ENCODE measurements at places on chromosomes 3 and 15.

DNA sequence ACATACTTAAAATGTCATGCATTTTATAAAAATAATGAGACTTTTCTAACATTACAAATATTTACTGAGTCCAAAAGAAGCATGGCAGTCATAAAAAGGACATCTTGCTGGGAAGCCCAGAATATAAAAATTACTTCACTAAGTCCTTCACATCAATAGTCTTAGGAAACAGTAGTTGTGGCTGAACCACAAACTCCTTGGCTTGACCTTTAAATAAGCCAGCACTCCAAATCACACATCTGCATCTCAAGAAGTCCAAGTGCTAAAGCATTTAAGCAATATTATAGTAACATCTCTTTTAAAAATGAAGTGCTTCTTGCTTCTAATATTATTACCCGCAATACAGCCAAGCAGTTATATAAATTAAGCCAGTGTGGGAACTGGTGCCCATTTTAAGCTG, 8.8 kb downstream of the CCNL1 start:
- no peak for DNase-seq

- DNase-seq: no peak
These were observed 3.6 kb downstream of the RFC4 start for GRCh38 chr3:186802701-186803100.

DNA sequence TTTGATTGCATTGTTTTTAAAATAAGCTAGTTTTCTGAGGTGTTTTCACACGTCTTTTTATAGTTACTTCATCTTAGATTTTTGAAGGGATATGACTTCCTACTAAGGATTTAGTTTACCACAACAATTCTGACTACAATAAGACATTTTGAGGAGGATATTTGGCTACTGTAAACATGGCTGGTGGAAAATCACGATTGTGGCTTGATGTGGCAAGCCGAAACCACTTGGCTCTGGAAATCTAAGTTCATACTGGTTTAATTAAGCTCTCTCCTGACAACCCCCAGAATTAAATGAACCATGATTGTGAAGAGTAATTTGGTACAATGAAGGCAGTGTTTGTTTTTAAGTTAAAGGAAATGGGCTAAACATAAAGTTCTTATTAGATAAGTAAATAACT, 30.8 kb downstream of the ST3GAL6 start:
- DNase-seq: no peak

DNA sequence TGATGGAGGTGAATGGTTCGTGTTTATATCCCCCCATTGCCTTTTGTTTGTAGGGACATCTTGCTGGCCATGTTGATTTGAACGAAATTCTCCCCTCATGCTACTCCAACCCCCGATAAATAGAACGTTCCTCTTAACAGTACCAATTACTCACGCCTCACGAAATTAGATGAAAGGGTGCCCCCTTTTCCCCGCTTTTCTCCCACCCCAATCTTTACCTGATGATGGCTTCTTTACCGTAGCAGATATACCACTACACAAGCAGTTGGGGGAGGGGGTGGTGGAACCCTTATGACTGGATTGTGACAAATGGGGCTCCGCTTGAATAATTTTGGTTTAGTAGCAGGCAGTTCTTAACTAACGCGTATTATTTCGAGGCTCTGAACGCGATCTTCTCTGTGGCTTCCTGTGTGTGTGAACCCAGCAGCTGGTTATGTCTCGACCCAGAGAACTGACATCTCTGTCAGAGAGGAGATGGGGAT, 1.1 kb downstream of the PIAS1 start:
- peak; percentile 87 for DNase-seq

DNA sequence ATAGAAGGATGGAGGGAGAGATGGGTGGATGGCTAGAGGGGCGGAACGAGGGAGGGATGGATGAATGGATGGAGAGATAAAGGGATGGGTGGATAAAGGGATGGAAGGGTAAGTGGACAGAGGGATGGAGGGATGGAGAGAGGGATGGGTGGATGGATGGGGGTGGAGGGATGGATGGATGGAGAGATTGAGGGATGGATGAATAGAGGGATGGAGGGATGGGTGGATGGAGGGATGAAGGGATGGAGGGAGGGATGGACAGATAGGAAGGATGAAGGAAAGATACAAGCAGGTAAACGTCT, 313.3 kb downstream of the UACA start:
- no peak for DNase-seq

DNA sequence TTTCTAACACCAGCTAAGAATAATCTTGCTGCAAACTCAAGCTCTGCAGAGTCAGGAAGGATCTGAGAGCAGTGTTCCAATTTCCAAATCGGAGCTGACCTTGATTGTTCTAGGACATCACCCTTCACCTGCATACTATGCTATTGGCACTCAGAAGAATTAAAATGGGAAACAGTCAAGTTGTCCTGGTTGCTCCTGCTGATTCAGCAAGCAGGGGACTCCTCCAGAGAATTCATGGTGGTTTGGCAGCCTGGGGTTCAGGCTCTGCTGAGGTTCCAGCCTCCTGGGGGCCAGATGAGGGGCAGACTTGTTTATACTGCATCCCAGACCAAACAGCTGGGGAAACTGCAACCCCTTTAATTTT, 213.7 kb upstream of the ADAMTS9 start:
- no peak for DNase-seq

DNA sequence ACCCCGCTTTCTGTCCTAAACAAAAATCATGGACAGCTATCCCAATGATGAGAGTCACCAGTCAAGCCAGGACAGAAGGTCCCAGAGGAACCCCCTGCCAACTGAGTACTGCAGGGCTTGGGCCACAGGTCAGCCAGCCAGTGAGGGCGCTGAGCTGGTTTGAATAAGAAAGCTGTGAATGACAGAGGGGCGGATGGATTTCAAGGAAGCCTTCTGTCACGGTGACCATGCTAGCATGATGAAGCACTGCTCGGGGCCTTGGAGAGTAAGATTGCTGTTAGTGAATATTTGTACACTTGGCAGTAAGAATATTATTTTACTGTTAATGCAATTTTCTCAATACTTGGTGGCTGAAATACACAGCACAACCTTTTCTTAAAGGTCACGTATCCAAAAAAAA, 734.0 kb upstream of the NR2F2 start:
- DNase-seq: no peak

DNA sequence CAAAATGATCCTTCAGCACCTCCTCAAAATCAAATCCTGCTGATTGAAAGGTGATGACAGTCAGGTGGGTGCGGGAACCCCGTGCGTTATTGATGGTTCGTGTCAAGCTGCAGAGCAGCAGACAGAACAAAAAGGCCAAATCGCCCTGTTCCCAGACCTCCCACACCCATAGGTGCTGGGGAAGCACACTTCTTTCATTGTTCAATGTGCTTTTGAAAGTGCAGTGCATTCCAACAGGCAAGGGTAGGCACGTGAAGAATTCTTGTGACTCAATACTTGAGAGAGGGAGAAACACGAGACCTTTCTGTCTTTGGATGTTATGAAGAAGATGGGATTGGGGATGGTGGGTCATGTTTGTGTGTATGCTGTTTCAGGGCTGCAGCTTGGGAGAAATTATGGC, 514.0 kb downstream of the MCTP2 start:
- no peak for DNase-seq

DNA sequence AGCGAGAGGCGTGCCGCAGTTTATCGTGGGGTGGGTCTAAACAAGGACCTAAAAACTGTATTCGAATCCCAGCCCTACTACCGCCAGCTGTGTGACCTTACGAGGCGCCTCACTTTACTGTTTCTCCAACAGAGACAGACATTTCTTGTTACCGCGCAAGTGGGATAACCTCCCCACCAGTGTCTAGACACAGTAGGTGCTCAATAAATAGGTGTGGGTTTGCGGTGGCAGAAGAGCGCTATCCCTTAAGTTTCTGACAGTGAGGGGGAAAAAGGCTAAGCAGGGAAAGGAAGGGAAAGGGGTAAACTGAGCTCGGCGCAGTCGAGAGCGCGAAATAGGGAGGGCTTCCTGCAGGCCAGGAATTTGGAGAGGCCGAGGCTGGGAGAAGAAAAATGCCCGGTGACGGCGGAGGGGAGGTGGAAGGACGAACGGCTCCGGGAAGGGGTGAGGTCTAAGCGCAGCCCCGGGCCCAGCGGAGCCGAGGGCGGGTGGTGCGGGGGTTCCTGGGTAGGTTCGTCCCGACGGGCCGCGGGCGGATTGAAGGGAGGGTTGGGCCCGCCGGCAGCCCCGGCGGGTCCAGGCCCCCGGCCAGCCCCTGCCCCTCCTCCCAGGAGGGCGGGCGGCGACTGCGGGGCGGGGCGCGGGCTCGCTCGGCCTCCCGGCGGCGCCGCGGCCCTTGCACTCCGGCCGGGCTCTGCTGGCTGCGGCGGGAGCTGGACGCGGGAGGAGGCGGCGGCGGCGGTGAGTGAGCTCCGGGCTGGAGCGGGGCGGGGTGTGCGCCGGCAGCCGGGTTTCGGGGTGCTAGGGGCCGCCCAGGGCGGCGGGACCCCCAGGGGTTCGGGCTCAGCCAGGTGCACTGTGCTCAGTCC, at the start of gene CGNL1:
TSS of gene CGNL1 (plus strand) at position 679 of the 869 bp plus-strand sequence. CDS start 61,495 bp downstream, outside the sequence.
- no peak for DNase-seq

DNA sequence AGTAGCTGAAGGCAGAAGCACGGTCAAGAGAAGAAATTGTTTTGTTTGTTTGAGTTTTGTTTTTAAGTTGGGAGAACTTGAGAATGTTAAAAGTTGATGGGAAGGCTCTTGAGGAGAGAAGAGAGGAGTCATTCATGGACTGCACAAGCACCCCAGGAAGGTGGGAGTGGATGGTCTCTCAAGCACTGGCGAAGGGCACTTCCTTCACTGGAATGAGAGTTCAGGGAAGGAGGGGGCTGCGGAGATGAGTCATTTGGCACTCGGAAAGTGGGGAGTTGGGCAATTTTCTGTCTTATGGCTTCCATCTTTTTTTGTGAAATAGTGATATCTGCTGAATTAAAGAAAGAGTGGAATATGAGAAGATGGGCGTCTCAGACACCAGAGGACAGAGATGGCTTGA, 66.0 kb downstream of the ATP13A4 start:
- no peak for DNase-seq

DNA sequence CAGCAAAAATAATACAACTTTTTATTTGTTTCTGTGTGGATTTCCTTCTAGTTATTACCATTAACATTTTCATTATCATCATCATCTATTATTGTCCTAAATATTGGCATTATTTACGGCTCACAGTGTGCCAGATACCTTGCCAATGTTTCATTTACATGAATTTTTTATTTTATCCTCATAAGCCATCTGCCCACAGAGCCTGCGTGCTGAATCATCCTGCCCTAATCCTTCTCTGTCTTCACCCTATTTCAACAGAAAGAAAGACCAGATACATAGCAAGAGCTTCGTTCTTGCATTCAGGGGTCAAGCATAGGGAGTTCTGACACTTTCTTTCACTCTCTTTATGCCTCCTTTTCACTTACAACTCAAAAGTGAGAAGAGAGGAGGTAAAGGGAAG, 82.0 kb downstream of the KCNMB2 start:
- no peak for DNase-seq

GRCh38 chr3:134807189-134807588, 12.1 kb downstream of the EPHB1 start:
- no peak for DNase-seq

- DNase-seq: no peak
These were observed 14.0 kb upstream of the DLL4 start for GRCh38 chr15:40915116-40915661.

GRCh38 chr3:80492162-80492561, 724.4 kb upstream of the ROBO1 start:
- no peak for DNase-seq

DNA sequence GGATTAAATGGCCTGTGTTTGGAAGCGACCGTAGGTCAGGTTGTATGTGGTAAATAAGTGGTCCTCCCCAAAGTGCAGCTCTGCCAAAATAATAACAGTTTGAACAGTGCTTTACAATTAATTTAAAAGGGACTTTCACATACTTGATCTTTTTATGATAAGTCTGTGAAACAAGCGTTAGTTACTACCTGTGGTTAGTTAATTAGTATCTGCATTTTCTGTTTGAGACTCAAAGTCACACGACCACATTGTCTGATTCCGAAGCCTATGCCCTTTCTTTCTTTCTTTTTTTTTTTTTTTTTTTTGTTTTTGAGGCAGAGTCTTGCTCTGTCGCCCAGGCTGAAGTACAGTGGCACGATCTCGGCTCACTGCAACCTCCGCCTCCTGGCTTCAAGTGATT, 45.1 kb downstream of the ATG7 start:
- DNase-seq: no peak

- no peak for DNase-seq
These were observed 18.2 kb upstream of the CELF6 start for GRCh38 chr15:72338148-72338547.

GRCh38 chr15:80455051-80455648, 51.0 kb downstream of the ARNT2 start:
- DNase-seq: no peak

DNA sequence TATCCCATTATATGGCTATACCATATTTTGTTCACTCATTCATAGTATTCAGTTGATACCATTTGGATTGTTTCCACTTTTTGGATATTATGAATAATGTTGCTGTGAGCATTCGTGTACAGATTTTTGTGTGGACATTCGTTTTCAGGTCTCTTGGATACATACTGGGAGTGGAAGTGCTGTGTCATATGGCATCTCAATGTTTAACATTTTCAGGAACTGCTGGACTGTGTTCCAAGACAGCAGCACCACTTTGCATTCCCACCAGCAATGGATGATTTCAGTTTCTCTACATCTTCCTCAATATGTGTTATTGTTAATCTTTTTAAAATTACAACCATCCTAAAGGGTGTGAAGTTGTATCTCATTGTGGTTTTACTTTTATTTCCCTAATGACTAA, 34.6 kb downstream of the SLC7A14 start:
- no peak for DNase-seq

DNA sequence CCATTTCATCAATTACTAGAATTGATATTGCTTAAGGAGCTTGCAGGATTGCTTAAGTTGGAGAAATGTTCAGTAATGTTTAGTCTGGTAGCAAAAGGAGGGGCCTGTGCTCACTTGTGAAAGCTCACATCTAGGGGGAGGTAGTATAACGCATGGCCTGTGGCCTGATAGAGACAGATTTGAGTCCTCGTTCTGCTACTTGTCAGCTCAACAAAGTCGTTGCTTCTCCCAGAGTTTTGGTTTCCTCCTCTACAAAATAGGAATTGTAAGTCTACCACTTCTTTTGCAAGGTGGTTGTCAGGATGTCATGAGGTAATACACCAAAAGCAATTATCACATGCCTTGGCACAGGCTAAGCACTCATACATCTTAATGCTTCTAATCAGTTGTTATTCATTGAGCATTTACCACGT, 1.3 kb downstream of the ST3GAL6 start:
- DNase-seq: no peak

GRCh38 chr3:129317014-129317771, 38.5 kb downstream of the HMCES start:
- no peak for DNase-seq

DNA sequence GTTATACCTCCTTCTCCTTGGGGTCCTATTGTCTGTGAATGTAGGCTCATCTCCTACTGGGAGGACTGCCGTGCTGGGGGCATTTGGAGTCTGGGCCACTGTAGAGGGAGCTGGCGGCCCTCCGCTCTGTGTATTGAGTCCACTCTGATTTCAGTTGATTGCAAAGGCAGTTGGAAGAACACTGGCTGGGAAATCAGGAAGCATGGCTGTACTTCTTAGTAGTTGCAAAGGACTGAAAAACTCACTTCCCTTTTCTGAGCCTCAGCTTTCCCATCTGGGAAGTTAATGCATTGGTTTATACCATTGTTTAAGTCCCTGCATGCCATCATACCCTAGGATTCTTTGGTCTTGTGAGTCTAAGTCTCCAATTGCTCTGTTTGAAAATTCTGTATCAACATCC, 46.7 kb downstream of the TMED3 start:
- no peak for DNase-seq

- no peak for DNase-seq
These were observed 656.8 kb upstream of the NECTIN3 start for GRCh38 chr3:110414855-110415254.

- DNase-seq: no peak
These were observed 186.9 kb downstream of the PCCB start for GRCh38 chr3:136437043-136437442.

GRCh38 chr3:171443211-171443957, 16.8 kb downstream of the TNIK start:
- DNase-seq: no peak

All from OCI-LY7 (cell line).